Hematopoietic multipotent progenitor cell treated with erythropoietin and hydrocortisone succinate and interleukin-3 and kit ligand, for 15 days (in vitro differentiated cells): ENCODE measurements at places on chromosomes 16 and 17.

DNA sequence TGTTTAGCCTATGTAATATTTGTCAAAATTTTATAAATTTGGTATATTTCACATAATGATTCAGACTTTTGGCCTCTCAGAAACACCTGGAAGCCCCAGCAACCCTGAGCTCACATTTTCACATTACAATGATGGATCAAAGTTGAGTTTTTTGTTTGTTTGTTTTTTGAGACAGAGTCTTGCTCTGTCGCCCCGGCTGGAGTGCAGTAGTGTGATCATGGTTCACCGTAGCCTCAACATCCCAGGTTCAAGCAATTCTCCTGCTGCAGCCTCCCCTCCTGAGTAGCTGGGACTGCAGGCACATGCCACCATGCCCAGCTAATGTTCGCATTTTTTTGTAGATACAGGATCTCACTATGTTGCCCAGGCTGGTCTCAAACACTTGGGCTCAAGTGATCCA, 10.6 kb upstream of the VAT1L start:
- DNase-seq: no peak

- DNase-seq: no peak
Observed at GRCh38 chr16:51487880-51488279, 336.8 kb upstream of the SALL1 start.

DNA sequence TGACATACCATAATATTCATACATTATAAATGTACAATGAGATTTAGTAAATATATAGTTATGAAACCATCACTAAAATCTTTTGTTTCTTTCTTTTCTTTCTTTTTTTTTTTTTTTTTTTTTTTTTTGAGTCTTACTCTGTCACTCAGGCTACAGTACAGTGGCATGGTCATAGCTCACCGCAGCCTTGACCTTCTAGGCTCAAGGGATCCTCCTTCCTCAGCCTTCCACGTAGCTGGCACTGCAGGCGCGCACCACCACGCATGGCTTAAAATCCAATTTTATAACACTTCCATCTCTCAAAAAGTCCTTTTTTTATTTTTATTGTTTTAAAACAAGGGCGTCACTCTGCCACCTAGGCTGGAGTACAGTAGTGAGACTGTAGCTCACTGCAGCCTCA, 41.1 kb downstream of the ZNRF1 start:
- DNase-seq: no peak

- no peak for DNase-seq
Observed at GRCh38 chr16:78490431-78490830, 391.0 kb downstream of the WWOX start.

DNA sequence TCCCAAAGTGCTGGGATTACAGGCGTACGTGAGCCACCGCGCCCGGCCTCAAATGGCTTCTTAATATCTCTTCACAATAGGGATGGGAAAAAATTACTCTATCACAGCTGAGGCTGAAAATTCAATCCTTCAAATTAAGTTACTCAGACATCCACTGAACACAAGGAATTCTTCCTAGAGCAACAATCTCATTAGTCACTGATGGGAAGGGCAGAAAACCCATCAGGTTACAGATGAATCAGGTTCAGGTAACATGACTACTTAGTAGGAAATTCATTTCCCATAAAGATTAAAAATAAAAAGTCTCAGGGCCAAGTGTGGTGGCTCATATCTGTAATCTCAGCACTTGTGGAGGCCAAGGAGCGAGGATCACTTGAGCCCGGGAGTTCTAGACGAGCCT, 42.5 kb upstream of the ABR start:
- DNase-seq: no peak

DNA sequence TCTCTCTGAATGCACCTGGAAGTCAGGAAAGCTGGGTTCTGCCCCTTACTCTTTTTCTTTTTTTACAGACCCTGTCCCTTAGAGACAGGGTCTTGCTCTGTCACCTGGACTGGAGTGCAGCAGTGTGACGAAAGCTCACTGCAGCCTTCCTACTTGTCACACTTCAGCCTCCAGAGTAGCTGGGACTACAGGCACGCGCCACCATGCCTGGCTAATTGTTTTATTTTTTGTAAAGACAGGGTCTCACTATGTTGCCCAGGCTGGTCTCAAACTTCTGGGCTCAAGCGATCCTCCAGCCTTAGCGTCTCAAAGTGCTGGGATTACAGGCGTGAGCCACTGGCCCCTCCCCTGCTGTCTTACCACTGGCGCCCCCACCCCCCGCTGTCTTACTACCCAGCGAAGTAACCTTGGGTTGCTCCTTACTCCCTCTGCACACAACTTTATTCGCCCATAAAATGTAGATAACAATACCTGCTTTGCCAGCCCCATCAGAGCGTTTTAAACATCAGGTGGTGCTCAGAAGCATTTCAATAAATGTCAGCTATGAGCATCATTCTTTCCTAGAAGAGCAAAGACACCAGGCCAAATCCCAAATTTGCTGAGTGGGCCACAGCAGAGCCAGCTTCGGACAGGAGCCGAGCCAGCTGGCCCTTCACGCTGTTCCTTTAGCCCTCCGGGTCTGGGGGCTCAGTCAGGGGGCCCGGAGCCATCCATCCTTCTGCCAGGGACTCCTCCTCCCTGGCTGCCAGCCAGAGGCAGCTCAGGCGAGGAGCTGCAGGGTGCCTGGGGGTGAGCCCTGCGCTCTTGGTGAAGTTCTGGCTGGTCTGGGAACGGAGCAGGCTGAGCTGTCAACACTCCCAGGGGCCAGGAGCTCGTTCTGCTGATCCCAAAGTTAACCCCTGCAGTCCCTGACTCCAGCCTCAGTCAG, 24.4 kb downstream of the SRL start:
- no peak for DNase-seq

- no peak for DNase-seq
Observed at GRCh38 chr17:59341922-59342321, 10.5 kb downstream of the YPEL2 start.
